ENCODE measurements at places on chromosomes 7 and 10. TPM values are rescaled to one million over a fixed set of nuclear protein-coding genes. Genes with fewer than 3 reads are reported as not detected.

ARPC1A gene
- 117 TPM for polyA plus RNA-seq

LRMDA gene
- polyA plus RNA-seq, result 13.8 TPM

LSM8 gene
- 37.6 TPM for polyA plus RNA-seq

ZNF467 gene
- polyA plus RNA-seq, result 2.9 TPM

UNCX gene
- polyA plus RNA-seq, result not detected

FAM185A gene
- 4.5 TPM for polyA plus RNA-seq

WNT8B gene
- polyA plus RNA-seq, result 0.20 TPM

OR2A5 gene
- not detected for polyA plus RNA-seq

CYP26C1 gene
- 0.17 TPM for polyA plus RNA-seq

DKK1 gene
- polyA plus RNA-seq, result 0.69 TPM

MYOZ1 gene
- polyA plus RNA-seq, result 10.5 TPM

PSD gene
- 17.7 TPM for polyA plus RNA-seq

ADCYAP1R1 gene
- 3.2 TPM for polyA plus RNA-seq

EPO gene
- polyA plus RNA-seq, result 0.65 TPM

TMEM236 gene
- 0.49 TPM for polyA plus RNA-seq

HTR5A gene
- polyA plus RNA-seq, result 2.8 TPM

KCNIP2 gene
- polyA plus RNA-seq, result 5.1 TPM

CACNB2 gene
- polyA plus RNA-seq, result 1.3 TPM

HABP2 gene
- 1.9 TPM for polyA plus RNA-seq

HTR7 gene
- 26.2 TPM for polyA plus RNA-seq

LMBR1 gene
- 73.3 TPM for polyA plus RNA-seq

KCNMA1 gene
- polyA plus RNA-seq, result 36.1 TPM

OPN1SW gene
- polyA plus RNA-seq, result not detected

PON1 gene
- polyA plus RNA-seq, result 0.61 TPM

SDK1 gene
- 20.0 TPM for polyA plus RNA-seq

GAD2 gene
- 0.66 TPM for polyA plus RNA-seq

CDHR1 gene
- polyA plus RNA-seq, result 0.67 TPM

SPDYE3 gene
- polyA plus RNA-seq, result 3.9 TPM

INSYN2A gene
- 1.4 TPM for polyA plus RNA-seq

CAPZA2 gene
- polyA plus RNA-seq, result 69.4 TPM

CLDN15 gene
- polyA plus RNA-seq, result 12.1 TPM

MRM2 gene
- 31.2 TPM for polyA plus RNA-seq

PPP1R3A gene
- polyA plus RNA-seq, result 0.99 TPM

TMEM176A gene
- polyA plus RNA-seq, result 34.7 TPM

MTERF1 gene
- 7.6 TPM for polyA plus RNA-seq

AKR1C8 gene
- 0.33 TPM for polyA plus RNA-seq

CHN2 gene
- 8.6 TPM for polyA plus RNA-seq

DYDC1 gene
- 207 TPM for polyA plus RNA-seq

CHST15 gene
- polyA plus RNA-seq, result 12.8 TPM

ZNF32 gene
- polyA plus RNA-seq, result 29.8 TPM

MINDY3 gene
- 33.9 TPM for polyA plus RNA-seq

TMEM273 gene
- polyA plus RNA-seq, result 8.2 TPM

RBP4 gene
- polyA plus RNA-seq, result 7.8 TPM

COL28A1 gene
- 4.0 TPM for polyA plus RNA-seq

PIP gene
- not detected for polyA plus RNA-seq

CPA4 gene
- 0.94 TPM for polyA plus RNA-seq

CALHM3 gene
- 0.88 TPM for polyA plus RNA-seq

TRA2A gene
- 60.9 TPM for polyA plus RNA-seq

XRCC2 gene
- polyA plus RNA-seq, result 3.4 TPM

PRLHR gene
- polyA plus RNA-seq, result not detected

MSMB gene
- 11.6 TPM for polyA plus RNA-seq

NKX1-2 gene
- polyA plus RNA-seq, result not detected

ARMC3 gene
- 63.9 TPM for polyA plus RNA-seq

ASL gene
- polyA plus RNA-seq, result 9.5 TPM

LRRTM3 gene
- polyA plus RNA-seq, result 14.0 TPM
